ENCODE measurements at places on chromosomes 3 and 15. TPM values are rescaled to one million over a fixed set of nuclear protein-coding genes. Genes with fewer than 3 reads are reported as not detected.

DNA sequence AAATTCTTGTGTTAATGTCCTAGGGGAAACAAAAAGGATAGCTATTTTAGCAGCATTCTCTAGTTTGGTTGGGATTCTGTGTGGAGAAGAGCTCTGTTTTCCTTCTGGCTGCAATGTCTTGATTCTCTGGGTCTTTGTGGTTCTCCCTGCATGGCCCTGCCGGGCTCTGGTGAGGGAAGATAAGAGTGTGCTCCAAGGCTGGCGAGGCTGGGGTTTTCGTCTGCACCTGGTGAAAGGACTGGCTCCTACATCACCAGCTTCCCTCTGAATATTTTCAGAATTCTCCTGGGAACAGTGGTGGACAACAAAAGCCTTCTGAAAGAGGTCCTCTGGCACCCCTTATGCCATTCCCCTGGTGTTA lies 38.1 kb upstream of the SFMBT1 start:
- H3K27me3 ChIP-seq = no peaks in the 10 kb centered on the region
- no peak overlapping the region for H3K27ac ChIP-seq

- no peaks in the 10 kb centered on the region for H3K36me3 ChIP-seq
- no peaks in the 10 kb centered on the region for H3K27me3 ChIP-seq
- no peak overlapping the region for H3K27ac ChIP-seq
- no peak overlapping the region for H3K4me3 ChIP-seq
- H3K4me1 ChIP-seq = no peaks in the 10 kb centered on the region
- no peak for DNase-seq
Measured at GRCh38 chr3:127525373-127525772, 65.2 kb downstream of the TPRA1 start.

DNA sequence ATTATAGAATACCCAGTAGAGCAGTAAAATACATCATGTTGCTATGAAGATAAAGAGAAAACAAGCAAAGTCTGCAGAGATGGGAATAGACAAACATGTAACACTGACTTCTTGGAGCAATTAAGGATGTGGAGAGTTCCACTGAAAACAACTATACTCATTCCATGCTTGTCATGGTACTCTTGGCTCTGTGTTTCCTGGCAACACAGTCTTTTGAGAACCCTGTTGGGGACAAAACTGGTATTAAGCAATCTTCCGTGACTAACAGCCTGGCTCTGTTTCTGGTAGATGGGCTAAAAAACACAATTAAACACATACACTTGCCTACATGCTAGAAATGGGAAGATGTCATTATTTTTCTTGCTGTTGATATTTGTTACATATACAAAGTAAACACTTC lies 1212.3 kb upstream of the GBE1 start:
- no peak overlapping the region for H3K4me3 ChIP-seq
- no peaks in the 10 kb centered on the region for H3K36me3 ChIP-seq
- no peak for DNase-seq

DNA sequence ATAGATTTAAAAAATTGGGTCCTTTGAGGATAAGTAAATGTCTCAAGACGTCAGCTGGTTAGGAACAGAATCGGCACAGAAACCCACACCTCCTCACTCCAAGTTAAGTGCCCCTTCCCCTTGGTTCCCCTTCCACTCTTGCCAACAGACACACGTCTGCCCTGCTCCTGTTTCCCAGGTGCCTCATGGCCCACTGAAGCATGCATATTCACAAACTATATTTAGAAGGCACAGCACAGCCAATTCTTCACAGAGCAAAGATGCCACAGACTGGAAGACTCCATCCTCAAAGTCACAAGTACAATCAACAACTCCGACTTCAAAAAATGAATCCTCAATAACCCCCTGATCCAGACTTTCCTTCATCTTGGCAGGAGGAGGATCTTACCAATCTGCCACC lies 295.4 kb upstream of the NR2F2 start:
- H3K4me1 ChIP-seq = no peaks in the 10 kb centered on the region
- no peak overlapping the region for H3K27ac ChIP-seq
- H3K36me3 ChIP-seq = no peaks in the 10 kb centered on the region
- H3K27me3 ChIP-seq = peaks cover 5% of the 10 kb centered on the region
- no peak overlapping the region for H3K4me3 ChIP-seq

DNA sequence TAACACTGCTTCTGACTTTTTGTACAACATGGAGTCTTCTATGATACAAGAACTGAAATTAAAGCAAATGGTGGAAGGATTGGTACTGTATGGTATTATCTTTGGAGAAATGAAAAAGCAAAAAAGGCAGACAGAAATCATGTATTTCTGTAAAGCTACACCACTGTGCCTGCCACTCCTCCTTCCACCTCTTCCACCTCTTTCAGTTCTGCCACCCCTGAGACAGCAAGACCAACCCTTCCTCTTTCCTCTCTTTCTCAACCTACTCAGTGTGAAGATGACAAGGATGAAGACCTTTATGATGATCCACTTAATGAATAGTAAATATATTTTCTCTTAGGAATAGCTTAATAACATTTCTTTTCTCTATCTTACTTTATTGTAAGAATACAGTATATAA lies 57.0 kb downstream of the CD200 start:
- H3K27ac ChIP-seq = no peak overlapping the region
- H3K36me3 ChIP-seq = no peaks in the 10 kb centered on the region
- peaks cover 19% of the 10 kb centered on the region for H3K4me1 ChIP-seq
- no peak overlapping the region for H3K4me3 ChIP-seq

- no peaks in the 10 kb centered on the region for H3K27me3 ChIP-seq
- H3K36me3 ChIP-seq = no peaks in the 10 kb centered on the region
- H3K4me3 ChIP-seq = no peak overlapping the region
- no peak overlapping the region for H3K27ac ChIP-seq
Measured at GRCh38 chr3:58532794-58533220, 4.2 kb downstream of the ACOX2 start.

DNA sequence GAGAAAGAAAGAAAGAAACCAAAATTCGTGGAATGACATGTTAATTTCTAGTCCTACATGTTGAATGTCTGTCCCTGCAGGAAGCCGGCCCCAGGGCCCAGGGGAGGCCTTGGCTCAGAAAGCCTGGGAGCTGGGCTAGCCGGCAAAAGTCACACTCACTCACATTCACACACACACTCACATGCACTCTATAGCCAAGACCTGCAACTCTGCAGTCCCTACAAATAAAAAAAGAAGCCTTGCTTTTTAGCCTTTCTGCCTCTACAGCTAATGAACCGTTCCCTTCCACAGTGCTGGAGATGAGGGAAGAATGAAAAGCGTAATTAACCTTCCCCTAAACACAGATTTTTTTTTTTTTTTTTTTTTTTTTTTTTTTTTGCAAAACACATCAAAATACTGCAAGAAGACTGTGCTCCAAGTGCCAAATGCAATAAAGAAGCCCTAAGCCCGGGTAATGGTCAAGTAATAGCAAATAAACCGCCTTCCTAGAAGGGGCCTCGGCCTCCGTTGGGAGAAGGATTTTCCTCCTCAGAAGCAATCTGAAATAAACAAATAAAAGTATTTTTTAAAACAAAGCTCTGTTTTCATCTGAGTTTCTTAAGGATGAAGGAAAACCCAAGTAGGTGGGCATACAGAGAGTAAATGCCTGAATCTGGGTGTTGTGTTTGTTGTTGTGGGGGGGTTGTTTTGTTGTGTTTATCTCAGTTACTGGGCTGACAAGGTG lies 4.3 kb downstream of the MECOM start:
- peak; percentile 36 for DNase-seq
- H3K36me3 ChIP-seq = no peaks in the 10 kb centered on the region
- no peak overlapping the region for H3K27ac ChIP-seq
- no peaks in the 10 kb centered on the region for H3K27me3 ChIP-seq

GRCh38 chr3:43865351-43865750 lies 174.6 kb downstream of the ABHD5 start:
- DNase-seq = no peak
- H3K36me3 ChIP-seq = no peaks in the 10 kb centered on the region
- no peaks in the 10 kb centered on the region for H3K27me3 ChIP-seq
- H3K27ac ChIP-seq = no peak overlapping the region

- DNase-seq = no peak
- no peaks in the 10 kb centered on the region for H3K36me3 ChIP-seq
- no peaks in the 10 kb centered on the region for H3K4me1 ChIP-seq
- H3K27me3 ChIP-seq = no peaks in the 10 kb centered on the region
- H3K27ac ChIP-seq = no peak overlapping the region
Measured at GRCh38 chr15:29379647-29380046, 110.0 kb upstream of the NSMCE3 start.

GRCh38 chr3:172692751-172693338 lies 18.0 kb downstream of the NCEH1 start:
- no peaks in the 10 kb centered on the region for H3K27me3 ChIP-seq
- no peak overlapping the region for H3K4me3 ChIP-seq
- no peak overlapping the region for H3K27ac ChIP-seq
- no peak for DNase-seq

- H3K27me3 ChIP-seq = no peaks in the 10 kb centered on the region
- no peak overlapping the region for H3K4me3 ChIP-seq
- no peaks in the 10 kb centered on the region for H3K36me3 ChIP-seq
Measured at GRCh38 chr15:73740152-73741048, 12.8 kb downstream of the INSYN1 start.

- no peak for DNase-seq
- no peak overlapping the region for H3K27ac ChIP-seq
- no peak overlapping the region for H3K4me3 ChIP-seq
Measured at GRCh38 chr3:197151580-197151979, 122.0 kb upstream of the MELTF start.

DNA sequence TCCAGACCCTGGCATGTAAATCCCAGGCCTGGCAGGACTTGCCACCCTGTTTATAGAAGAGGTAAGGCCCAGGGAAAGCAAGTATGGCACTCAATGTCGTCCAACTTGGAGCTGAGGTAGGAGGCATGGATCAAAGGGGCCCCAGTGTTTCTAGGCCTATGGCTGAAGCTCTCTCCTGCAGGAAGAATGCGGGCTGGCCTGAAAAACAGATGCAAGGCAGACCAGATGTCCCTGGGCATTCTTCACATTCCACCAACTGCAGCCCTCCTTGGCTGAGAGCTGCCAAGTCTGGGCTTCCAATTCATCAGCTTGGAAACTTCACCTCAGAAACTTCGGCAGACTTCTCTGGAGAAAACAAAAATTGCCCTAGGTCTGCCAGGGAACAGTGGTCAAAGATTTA lies 22.2 kb downstream of the MESD start:
- no peaks in the 10 kb centered on the region for H3K4me1 ChIP-seq
- no peaks in the 10 kb centered on the region for H3K27me3 ChIP-seq
- peaks cover 20% of the 10 kb centered on the region for H3K36me3 ChIP-seq
- no peak overlapping the region for H3K4me3 ChIP-seq

DNA sequence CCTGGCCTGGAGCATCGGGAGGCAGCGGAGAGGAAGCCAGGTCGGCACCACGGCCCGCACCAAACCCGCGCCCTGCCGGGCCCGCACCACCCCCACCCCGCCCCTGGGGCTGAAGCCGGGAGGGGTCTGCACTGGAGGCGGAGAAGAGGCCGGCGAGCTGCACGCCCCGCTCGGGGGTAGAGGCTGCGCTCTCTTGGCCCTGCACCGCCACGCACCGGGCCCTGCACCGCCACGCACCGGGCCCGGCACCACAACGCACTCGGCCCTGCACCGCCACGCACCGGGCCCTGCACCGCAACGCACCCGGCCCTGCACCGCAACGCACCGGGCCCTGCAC lies 41.4 kb downstream of the MUC20 start:
- H3K27ac ChIP-seq = no peak overlapping the region
- DNase-seq = no peak
- peaks cover 11% of the 10 kb centered on the region for H3K27me3 ChIP-seq
- no peaks in the 10 kb centered on the region for H3K4me1 ChIP-seq
- H3K36me3 ChIP-seq = no peaks in the 10 kb centered on the region

DNA sequence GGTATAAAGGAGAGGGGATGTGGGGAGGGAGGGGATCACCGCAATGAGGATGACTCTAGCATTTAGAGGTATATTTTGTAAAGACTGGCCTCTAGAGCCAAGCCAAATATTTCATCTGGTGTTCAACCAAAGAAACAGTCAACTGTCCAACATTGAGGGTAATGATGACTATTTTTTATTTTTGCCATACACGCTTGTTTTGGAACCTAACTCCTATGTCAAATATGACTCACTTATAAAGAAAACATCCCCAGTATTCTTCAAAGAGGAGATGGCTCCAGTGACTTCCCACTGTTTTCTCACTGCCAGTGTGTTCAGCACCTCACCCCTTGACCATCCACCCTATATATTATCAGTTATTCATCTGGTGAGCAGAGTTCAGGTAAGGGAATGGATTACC lies 77.3 kb downstream of the WNT5A start:
- no peaks in the 10 kb centered on the region for H3K4me1 ChIP-seq
- H3K27ac ChIP-seq = no peak overlapping the region
- no peaks in the 10 kb centered on the region for H3K27me3 ChIP-seq
- no peak for DNase-seq
- H3K36me3 ChIP-seq = no peaks in the 10 kb centered on the region

C2CD4B gene
- polyA plus RNA-seq = not detected

AADACL2 gene
- not detected for polyA plus RNA-seq

SPTBN5 gene
- polyA plus RNA-seq = 0.55 TPM

ILDR1 gene
- 4.7 TPM for polyA plus RNA-seq

GOLGA8R gene
- 1.9 TPM for polyA plus RNA-seq

RTP3 gene
- polyA plus RNA-seq = not detected
